ENCODE measurements at places on chromosomes 7 and 10.
A peak's percentile ranks its signal among the peaks of the same experiment; 100 is the strongest.

- no peak for DNase-seq
These were observed 26.3 kb upstream of the OSBPL3 start for GRCh38 chr7:25006276-25006675.

DNA sequence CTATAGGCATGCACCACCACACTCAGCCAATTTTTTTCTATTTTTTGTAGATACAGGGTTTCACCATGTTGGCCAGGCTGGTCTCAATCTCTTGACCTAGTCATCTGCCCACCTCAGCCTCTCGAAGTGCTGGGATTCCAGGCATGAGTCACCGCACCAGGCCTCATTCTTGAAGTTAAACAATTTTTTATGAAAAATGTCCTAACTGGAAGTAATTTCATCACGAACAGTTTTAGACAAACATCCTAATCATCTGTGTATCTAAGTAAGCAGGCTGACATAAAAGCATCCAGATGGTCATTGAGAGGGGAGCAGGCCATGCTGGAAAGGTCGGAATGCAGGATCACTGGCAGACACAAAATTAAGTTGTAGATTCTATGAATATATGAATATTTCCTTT, 269.1 kb downstream of the ZMYND11 start:
- no peak for DNase-seq

DNA sequence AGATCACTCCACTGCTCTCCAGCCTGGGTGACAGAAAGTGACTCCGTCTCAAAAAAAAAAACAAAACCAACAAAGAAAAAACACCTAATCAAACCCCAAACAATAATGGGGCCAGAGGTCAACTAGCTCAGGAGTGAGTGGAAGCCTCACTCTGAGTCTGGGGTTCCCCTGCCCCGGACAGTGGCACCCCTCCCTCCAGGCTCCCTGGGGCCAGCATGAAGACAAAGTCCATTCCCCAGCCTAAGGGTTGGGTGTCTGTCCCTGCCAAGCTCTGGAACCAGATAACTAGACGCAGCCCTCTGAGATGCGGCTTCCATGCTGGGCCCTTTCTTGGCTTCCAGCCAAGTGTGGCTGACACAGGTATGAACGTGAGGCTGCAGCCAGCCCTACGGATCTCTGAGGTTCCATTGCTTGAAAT, 1.7 kb upstream of the FUOM start:
- no peak for DNase-seq

DNA sequence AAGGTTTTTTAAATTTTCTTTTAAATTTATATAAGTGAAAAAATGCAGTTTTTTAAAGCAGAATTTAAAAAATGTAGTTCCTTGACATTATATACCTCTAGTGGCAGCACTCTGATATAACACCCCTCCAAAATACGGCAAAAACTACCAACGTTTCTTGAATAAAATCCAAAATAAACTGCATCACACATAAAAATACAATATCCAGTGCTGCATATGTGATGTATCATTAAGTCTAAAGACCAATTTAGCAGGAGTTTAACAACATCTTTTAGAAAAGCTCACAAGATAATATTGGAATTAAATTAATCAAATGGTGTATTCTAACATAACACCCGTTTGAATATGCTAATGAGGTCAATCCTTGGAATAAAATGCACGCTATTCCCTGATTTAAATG, 1.4 kb downstream of the TCERG1L start:
- no peak for DNase-seq

DNA sequence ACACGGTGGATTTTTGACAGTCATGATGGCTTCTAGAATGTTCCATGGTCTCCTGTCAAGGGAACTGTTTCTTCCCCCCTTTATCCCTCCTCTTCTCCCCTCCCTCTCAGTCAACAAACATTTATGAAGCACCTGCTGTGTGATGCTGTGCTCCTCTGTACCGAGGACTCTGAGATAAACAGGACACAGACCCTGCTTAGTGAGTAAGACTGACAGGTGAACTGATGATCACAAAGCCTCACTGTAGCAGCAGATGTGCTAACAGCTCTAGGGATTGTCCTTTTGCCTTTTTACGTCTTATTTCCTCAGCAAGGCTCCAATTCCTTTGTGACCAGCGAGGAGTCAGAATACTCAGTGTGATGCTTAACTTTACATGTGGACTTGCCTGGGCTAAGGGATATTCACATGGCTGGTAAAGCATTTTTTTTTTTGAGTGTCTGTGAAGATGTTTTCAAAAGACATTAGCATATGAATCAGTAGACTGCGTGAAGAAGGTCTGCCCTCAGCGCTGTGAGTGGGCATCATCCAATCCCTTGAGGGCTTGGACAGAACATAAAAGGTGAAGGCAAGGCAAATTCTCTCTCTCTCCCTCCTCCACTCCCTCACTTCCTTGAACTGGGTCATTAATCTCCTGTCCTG, 170.1 kb downstream of the ADRA2A start:
- DNase-seq, result no peak

DNA sequence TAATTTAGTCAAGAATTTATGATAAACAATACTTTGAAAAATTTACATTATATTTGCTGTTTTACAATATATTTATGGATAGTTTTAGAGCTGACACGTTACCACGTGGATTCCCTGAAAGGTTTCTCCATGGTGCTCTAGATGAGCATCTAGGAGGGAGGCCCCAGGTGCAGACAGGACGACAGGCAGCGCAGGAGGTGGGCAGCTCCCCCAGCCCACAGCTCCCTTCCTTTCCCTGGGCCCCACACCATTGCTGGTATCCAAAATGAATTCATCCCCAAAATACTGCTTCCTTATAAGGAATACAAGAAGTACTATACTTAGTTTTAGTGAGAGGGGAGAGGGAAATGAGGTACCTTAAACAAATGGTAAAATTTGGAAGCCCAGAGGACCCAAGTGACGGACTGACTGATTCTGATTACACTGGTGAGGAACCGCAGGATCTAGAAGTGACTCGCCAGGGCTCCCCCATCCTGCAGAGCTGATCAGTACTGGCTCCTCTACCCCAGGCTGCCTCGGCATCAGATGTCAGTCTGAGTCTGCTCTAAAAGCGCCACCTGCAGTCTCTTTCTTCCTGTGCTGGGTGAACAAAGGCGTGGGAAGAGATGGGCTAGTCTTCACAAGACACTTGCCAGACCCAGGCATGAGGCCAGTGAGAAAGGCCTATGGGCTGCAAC, 89.2 kb downstream of the DLG5 start:
- DNase-seq, result peak; percentile 76

DNA sequence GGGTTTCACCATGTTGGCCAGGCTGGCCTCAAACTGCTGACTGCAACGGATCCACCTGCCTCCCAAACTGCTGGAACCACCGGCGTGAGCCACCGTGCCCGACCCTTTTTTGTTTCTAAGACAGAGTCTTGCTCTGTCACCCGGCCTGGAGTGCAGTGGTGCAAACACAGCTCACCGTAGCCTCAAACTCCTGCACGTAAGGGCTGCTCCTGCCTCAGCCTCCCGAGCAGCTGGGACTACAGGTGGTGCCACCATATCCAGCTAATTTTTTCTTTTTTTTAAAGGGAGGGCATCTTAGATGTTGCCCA, 36.4 kb downstream of the ADAP1 start:
- no peak for DNase-seq

- no peak for DNase-seq
These were observed 268.6 kb downstream of the KLF6 start for GRCh38 chr10:3516234-3516922.

- DNase-seq, result peak; percentile 36
These were observed 30.9 kb downstream of the GIMAP8 start for GRCh38 chr7:150481186-150481920.

GRCh38 chr7:132899833-132900232, 182.1 kb downstream of the CHCHD3 start:
- no peak for DNase-seq

- no peak for DNase-seq
These were observed 199.2 kb upstream of the MAGI2 start for GRCh38 chr7:79652619-79653018.

GRCh38 chr7:28782362-28782761, 175.8 kb downstream of the TRIL start:
- no peak for DNase-seq

GRCh38 chr7:70695795-70696083, 436.2 kb upstream of the GALNT17 start:
- no peak for DNase-seq

- DNase-seq, result no peak
These were observed 456 bp upstream of the DLD start for GRCh38 chr7:107890493-107890961.

- DNase-seq, result no peak
These were observed 189.3 kb upstream of the LYZL2 start for GRCh38 chr10:30818854-30819253.

- no peak for DNase-seq
These were observed 88.1 kb upstream of the IGFBP3 start for GRCh38 chr7:46009211-46009610.

GRCh38 chr7:120813546-120814252, 44.2 kb downstream of the TSPAN12 start:
- no peak for DNase-seq

GRCh38 chr7:138784692-138785091, 13.1 kb upstream of the TMEM213 start:
- DNase-seq, result no peak

DNA sequence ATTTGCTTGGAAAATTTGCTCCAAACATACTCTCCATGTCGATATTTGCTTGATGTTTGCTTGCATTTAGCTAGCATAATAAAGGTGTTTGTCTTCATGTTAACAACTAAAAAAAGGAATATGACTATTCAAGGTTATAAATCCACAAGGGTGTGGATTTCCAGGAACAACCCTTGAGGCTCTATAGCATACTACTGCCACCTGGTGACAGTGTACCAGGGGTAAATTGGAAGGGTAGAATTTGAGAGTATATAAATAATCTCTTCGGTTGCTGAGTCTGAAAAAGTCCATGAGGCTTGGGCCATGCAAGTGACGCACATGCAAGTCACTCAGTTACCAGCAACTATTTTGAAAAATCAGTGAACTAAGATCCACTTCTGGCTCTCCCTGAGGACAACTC, 68.4 kb downstream of the SLIT1 start:
- no peak for DNase-seq

DNA sequence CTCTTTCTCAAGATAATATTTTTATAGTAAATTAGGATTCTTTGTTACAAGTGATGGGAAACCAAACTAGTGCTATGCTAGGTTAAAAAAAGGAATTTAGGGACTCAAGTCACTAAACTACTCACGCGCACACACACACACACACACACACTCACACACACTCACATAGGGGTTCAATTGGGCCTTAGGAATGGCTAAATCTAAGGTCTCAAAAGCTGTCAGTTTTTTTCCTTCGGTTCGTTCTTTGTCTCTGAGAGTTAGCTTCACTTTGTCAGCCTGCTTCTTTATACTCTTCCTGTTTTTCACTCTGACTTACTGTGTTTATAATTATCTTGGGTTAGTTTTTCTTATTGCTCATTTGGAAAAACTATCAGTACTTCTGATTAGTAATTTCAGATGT, 138.9 kb downstream of the ADK start:
- DNase-seq, result no peak

DNA sequence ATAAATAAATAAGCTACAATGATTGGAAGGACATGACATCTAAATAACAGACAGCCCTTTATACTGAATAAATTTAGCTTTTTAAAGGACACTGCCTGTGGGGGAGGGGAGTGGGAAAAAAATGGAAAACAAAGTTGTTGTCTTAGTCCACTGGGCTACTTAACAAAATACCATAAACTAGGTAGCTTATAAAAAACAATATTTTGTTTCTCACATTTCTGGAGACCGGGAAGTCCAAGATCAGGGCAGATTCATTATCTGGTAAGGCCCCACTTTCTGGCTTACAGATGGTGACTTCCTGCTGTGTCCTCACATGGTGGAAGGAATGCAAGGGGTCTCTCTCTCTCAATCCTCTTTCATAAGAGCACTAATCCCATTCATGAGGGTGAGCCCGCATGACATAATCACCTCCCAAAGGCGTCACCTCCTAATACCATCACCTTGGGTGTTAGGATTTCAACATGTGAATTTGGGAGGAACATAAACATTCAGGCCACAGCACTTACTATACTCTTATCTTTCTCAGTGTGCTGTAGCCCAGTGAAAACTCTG, 43.0 kb downstream of the DNAJC12 start:
- no peak for DNase-seq

DNA sequence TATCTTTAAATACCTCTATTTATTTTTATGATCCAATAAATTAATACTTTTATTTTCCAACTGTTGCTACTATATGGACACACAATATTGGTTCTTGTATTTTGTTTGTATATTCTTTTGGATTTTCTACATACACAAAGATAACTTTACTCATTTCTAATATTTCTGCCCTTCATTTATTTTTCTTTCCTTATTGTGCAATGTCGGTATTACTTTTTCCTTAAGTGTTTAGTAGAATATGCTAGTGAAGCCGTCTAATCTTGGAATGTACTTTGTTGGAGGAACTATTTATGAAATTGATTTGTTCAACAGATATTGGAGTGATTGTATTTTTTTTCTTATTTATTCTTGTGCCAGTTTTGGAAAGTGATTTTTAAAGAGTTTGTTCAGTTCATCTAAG, 94.0 kb downstream of the ORC5 start:
- DNase-seq, result no peak

DNA sequence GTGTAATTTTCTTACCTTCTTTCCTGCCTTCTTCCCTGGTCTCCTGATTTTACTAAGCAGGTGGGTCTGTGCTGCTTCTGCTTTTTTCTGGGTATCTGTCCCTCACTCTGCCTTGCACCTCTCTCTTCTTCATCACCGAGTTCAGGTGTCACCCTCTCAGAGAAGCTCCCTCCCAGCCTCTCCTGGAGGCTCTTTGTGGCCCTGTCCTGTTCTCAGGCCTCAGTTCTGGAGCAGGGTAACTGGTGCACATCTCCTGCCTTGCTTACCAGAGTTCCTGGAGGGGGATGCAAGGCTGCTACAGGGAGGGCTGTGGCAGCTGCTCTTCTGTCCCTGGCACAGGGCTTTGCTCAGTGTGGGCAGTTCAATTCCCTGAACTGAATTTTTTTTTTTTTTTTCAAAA, 66.1 kb downstream of the RBM33 start:
- no peak for DNase-seq

DNA sequence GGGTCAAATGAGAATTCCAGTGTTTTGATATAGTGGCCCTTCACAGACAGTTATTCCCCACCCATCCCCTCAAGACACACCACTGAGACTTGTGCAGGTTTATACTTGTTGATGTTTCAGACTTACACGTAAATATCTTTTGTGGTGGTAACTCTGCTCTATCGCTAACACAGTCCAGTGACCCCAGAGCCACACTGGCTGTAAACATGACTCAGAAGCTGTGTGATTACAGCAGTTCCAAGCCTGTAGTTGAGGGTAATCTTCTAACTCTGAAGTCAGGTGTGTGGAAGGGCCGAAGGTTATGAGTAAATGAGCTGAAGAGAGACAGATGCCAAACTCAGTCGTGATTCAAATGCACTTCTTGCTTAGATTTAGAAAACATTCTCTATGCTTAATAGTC, 19.4 kb downstream of the NOBOX start:
- no peak for DNase-seq

GRCh38 chr10:10685566-10685965, 332.1 kb upstream of the CELF2 start:
- no peak for DNase-seq
